Stimulated activated CD4-positive, alpha-beta T cell treated with anti-CD3 and anti-CD28 coated beads, Interleukin-1b, Interleukin-23, amount 100 ng/mL, for 1 hour (primary cell): ENCODE measurements at places on chromosomes 6 and 20.
A peak's percentile ranks its signal among the peaks of the same experiment; 100 is the strongest.

DNA sequence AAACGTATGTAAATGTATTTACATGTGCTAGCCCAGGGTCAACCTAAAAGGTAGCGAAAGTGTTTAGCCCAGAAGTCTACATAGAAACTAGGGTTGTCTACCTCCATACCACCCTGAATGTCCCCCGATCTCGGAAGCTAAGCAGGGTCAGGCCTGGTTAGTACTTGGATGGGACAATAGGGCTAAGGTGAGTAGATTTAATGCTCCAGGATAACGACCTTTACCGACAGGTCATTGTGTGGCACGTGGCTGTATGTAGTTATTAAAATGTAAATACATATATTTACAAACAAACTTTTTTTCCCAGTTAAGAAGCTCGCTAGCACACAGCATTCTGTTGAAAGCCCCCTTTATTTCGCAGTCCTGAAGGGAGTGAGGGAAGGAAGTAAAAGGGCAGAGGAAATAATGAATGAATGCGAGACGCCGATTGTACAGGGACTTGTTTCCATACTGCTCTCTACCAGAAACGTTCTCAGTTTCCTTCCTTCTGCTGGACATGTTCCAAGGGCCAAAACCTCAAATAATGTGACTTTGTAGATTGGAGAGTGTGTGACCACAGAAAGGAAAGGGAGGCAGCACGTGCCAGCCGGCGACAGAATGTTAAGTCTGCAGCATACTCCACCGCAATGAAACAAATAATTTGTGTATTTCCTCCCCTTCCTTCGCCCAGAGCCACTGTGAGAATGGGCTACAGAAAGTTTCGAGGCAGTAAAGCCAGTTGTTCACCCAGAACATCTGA is 612 bp downstream of the ADAT2 start:
- peak; percentile 6 for DNase-seq

- no peak for DNase-seq
Measured at GRCh38 chr6:96723362-96723761, 113.9 kb downstream of the GPR63 start.

- no peak for DNase-seq
Measured at GRCh38 chr6:106128981-106129781, 43.0 kb downstream of the PRDM1 start.

- no peak for DNase-seq
Measured at GRCh38 chr20:6818033-6818808, 50.7 kb downstream of the BMP2 start.

DNA sequence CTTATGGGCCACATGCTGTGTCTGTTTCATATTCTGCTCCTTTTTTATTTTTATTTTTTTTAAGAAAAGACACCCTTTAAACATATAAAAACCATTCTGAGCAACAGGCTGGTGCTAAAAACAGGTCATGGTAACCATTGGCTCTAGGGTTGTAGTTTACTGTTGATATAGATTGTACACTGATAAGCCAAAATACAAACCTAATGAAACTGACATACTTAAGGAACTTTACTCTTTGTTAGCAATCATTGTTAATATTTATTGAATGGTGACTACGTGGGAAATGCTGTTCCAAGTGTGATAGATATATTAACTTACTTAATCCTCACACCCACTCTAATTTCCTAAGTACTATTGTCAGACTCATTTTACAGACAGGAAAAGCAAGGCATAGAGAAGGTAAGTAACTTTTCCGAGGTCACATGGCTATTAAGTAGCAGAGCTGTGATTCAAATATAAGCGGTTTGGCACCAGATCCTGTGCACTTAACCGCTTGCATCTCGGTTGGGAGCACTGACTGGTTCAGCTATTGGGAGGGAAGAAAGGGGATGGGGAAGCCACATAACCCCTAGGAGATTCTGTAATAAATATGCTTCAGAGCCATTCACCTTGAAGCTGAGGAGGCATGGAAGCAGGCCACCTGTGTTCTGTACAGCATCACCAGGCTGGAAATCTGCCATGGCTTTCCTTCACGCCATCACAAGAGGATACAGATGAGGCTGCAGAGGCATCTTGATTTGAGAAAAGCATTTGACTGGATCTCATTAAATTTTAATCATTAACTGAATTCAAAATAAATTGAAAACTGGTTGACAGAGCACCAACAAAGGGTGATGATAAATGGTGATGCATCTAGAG is 4.9 kb downstream of the TRAF3IP2 start:
- DNase-seq = no peak

GRCh38 chr6:14797875-14798593 is 447.8 kb upstream of the JARID2 start:
- DNase-seq = no peak

GRCh38 chr20:17834804-17835203 is 133.8 kb downstream of the SNX5 start:
- no peak for DNase-seq

DNA sequence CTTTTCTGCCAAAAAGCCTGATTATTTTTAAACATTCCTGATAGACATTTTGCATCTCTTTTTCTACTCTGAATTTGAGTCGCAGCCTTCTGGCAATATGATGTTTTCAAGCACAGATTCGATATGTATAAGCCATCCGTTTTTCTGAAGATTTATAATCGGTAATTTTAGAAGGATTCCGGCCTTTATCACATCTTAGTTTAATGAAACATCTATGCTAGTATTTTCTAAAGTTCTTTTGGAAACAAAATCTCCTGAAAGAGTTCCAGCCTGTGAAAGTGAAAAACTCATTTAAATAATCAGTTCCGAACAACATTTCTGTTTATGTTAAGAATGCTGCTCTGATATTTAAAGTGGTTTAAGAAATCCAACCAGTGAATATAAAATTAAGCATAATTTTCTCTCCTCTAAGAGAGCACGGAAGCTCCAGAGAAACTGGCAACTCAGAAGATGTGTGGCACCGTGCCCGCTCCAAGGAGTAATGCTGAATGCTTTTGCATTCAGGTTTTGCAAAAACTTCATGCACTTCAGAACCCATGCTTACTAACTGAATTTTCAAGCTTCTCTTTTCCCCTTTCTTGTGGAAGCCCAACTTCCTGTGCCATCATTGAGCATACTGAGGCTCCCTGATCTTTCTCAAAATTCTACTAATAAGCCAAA is 20.7 kb downstream of the NDUFAF4 start:
- no peak for DNase-seq

DNA sequence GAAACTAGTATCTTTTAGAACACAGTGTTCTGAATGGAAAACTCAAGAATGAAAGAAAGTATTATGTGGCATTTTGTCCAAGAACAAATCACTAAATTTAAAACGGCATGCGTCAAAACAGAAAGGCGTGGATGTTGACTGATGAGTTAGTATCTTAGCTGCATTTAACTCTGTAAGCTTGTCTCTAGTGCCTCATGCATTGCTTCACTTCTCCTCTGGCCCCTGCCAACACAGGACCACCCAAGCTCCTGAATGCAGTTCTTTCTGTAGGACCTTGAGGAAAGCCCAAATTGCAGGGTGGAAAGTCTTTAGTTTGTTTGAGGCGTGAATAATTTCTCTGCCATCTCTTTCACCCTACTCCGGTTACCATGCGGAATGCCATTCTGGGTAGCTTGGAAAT is 632.2 kb downstream of the COL12A1 start:
- no peak for DNase-seq

GRCh38 chr6:77448546-77448945 is 14.7 kb downstream of the HTR1B start:
- no peak for DNase-seq

GRCh38 chr6:98711380-98711779 is 123.0 kb upstream of the POU3F2 start:
- no peak for DNase-seq

- peak; percentile 37 for DNase-seq
Measured at GRCh38 chr20:49610691-49611538, 43.0 kb upstream of the PTGIS start.

GRCh38 chr6:149140137-149140909 is 177.2 kb upstream of the TAB2 start:
- DNase-seq = no peak
